Muscle of back (tissue), 13 donors: ENCODE measurements at places on chromosomes 7 and 10. TPM values are rescaled to one million over a fixed set of nuclear protein-coding genes. Genes with fewer than 3 reads are reported as not detected.

DNA sequence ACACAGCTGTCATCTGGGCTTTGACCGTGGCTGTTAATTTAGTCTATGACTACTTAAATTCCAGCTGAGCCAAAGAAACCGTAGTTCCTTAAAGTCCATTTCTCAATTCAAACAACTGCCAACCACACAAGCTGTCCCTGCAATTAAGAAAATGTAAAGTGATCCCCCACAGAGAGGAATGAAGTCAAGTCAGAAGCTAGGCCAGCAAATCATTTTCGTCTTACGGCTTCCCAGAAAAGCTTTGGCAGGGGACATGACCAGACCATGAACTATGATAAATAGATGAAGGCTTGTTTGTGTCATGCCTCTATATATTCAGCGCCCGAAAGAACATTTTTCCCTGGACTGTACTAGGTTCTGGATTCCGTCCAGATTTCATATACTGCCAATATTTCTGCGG lies 54.6 kb downstream of the HACD1 start:
- DNase-seq: peak; percentile 77

GRCh38 chr7:11335947-11336346 lies 362.3 kb downstream of the PHF14 start:
- DNase-seq: no peak

DNA sequence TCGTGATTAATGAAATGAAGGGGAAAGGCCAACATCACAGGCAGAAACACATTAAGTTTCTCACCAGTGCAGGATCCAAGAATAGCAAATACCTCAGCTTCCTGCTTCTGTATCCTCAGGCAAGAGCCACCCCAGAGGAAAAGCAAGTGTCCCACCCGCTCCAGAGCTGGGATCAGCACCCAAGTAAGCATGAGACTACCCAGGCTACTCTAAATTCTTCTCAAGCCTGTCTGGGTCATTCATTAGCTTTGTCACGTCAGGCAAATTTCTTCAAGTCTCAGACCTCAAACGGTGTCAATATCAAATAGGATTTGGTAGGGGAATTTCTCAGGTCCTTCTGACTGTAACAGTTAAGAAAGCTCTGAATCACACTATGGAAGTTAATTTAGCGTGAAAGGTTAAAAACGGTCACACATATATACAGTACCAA lies 59.0 kb downstream of the GNA12 start:
- DNase-seq: no peak

- no peak for DNase-seq
Measured at GRCh38 chr7:83439026-83439425, 209.9 kb downstream of the SEMA3E start.

DNA sequence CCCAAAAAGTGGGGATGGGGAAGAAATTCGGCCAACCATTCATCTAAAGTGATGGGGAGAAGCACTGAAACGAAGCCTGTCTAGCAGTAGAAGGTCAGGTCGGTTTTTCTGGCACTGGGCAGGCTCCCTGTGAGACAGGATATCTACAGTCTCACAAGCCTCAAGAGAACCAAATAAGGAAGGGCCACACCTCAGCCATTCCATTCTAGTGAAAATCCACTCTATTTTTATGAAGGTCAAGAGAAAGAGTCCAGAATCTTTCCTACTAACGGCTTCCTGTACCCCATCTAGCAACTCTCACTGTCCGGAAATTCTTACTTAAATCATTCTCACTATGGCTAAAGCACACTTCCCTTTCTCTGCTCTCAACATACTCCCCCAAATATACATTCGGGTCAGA lies 267.1 kb downstream of the PRPF18 start:
- DNase-seq: no peak

DNA sequence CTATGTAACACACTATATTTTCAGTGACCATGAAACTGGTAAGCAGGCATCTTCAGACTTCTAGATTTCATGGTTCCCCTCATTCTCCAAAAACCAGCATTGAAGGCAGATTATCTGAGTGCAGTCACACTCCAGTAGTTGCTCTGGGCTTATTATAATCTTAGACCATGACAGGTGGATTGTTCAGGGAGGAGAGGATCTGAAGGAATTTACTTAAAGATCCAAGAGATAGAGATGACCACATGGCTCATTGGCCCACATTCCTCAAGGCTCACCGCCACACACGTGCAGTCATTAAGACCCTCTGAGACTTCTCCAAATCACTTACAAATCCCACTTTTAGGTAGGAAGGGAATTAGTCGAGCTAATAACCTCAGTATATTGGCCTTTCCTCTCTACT lies 55.2 kb downstream of the GSAP start:
- DNase-seq: no peak

DNA sequence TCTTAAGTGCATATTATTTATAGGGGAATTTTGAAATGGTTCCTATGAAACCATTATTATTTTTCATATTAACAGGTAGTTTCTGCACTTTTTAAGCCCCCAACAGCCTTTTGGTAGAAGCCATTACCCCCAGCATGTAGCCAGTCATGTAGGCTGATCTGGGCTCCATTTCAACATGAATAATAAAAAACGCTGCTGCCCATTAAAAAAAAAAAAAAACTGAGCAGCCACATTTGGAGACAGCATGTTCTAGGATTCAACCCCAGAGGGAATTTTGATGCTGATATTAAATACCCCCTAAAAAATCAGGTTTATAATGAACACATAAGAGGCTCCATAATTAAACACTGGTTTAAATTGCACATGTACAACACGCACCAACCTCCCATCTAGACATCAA lies 181.3 kb downstream of the RTKN2 start:
- DNase-seq: no peak

The ETV1 gene
- 12.8 TPM for polyA plus RNA-seq

DNA sequence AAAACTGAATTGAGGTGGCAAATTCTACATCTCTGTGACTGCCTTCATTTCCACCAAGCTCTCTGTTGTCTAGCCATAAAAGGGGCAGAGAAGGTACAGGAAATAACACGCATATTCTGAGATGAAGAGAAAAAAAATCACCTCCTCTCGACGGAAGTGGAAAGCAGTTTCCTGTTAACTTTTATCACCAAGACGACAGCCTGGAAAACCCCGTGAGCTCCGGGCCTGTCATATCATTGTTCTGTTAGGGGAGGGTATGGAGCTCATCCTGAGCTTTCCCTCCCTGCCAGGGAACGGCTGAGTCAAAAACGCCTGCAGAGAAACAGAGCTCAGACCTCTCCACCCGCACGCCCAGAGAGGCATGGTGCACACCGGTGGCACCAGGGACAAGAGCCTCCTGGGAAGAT lies 200.3 kb downstream of the PRPF18 start:
- no peak for DNase-seq

DNA sequence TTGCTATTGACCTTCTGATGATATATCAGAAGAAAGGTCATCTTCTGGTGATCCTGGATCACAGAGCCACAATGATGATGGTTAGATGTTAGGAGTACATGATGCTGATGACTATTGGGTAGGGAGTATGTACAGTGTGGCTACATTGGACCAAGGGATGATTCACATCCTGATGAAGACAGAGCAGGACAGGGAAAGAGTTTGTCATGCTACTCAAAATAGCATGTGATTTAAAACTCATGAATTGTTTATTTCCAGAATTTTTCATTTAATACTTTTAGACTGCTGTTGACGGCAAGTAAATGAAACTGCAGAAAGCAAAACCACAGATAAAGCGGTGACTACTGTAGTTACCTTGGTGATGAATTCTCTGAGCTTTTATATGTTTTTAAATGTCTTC lies 397.3 kb downstream of the PPP1R3A start:
- DNase-seq: no peak

The MRLN gene
- polyA plus RNA-seq: 168 TPM

DNA sequence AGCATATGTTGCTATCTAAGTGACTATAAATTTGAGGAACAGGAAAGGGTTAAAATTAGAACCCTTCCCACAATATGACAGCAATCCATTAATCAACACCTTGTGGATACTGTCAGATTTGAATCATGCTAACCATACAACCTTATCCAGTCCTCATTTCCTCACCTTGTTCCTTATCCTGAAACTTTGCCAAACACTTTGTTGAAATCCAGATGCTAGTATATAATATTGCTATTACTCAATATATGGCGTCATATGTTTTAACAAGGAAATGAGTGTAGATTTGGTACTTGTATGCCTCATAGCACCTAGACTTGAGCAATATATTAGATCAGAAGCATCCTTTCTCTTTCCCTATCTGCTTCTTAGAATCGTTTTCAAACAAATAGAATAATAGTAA lies 66.3 kb upstream of the SLC25A13 start:
- DNase-seq: peak; percentile 21

- DNase-seq: no peak
Measured at GRCh38 chr7:45470031-45470430, 104.1 kb upstream of the ADCY1 start.

The COL26A1 gene
- polyA plus RNA-seq: 1.2 TPM
